ENCODE measurements at places on chromosomes 3 and 15. TPM values are rescaled to one million over a fixed set of nuclear protein-coding genes. Genes with fewer than 3 reads are reported as not detected.

LMLN gene
- 4.7 TPM for total RNA-seq

GRCh38 chr3:159854500-159855124 lies 134.0 kb upstream of the IL12A start:
- DNase-seq = no peak

DNA sequence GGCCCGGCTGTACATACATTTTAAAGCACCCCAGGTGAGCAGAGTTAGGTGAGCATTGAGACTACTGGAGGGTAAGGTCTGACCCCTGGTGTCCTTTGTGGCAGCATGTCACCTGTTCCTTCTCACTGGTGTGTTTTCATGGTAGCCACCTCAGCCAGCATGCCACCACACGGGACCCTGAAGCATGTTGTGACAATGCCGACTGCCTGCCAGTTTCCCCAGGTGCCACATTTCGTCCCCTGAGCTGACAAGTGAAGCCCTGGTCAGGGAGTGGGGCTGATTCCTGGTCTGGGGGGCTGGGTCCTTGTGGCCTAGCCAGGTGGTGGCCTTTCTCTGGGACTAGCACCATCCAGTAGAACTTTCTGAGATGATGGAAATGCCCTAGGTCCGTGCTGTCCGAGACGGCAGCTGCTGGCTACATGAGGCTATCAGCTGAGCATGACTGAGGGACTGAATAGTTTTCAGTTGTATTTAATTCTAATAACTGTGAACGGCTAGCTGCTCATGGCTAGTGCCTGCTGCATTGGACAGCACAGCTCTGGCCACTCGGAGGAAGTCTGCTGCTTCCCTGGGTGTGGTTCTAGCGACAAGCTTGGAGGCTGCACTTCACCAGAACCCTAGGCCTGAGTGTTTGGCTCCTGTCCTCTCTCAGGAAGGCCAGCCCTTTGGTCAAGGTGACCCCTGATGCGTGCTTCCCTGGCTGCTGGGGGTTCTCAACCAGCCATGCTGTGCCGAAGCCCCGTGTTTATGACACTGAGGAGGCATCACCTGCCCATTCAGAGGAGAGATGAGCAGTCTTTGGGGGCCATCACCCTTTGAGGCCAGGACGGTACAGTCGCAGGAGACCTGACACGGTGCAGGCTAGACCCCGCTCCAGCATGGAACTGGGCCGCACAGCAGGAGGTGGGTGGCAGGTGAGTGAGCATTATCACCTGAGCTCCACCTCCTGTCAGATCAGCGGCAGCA lies 3.9 kb downstream of the C3orf22 start:
- DNase-seq = peak; percentile 31

DNA sequence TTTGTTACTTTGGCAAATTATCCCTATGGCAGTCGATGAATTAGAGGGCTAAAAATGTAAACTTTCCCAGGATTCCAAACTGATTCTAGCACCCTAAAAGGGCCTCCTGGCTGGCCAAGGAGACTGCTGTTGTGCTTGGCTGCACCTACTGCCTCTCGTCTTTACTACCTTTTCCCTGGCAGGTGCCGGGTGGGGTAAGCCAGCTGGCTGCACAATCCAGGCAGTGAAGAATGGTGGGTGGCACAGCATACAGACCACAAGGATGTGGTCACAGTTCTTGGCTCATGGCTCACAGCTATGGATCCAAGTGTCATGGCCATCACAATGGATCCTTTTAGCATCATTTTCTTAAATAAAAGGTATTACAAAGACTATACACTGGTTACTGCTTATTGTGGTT lies 20.7 kb upstream of the SLC25A26 start:
- DNase-seq = no peak

- no peak for DNase-seq
These were observed 52.2 kb downstream of the C3orf85 start for GRCh38 chr3:109188741-109189140.

- no peak for DNase-seq
These were observed 139.2 kb upstream of the MLF1 start for GRCh38 chr3:158431829-158432228.

DNA sequence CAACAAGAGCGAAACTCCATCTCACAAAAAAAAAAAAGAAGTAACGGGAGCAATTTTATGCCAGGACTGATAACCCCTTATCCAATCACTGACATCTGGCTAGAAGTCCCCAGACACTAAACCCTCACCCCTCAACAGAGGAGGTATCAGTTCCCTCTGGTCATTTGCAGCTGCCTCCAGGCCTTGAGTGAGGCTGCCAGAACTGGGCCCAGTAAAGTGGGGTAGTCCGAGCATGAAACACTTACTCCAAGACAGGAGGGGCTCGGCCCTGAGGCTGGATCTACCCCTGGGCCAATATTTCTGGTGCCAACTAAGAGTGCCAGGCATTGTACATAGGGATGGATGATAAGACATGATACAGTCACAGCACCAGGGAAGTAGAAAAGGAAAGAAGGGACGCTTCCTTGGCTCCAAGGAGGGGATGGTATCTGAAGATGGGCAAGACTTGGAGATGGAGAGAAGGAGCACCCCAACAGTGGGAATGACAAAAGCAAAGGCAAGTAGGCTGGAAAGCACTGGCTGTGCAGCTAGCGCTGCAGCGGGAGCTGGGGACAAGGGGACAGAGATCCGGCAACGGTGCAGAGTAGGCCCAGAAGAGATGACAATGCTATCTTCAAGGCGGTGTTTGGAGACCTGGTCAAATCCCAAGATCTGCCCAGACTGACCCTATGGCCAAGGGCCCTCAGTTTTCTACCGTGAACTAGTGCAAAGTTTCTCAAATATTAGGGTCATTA lies 2.2 kb downstream of the XXYLT1 start:
- DNase-seq = no peak

GRCh38 chr15:40940296-40940801 lies 11.2 kb downstream of the DLL4 start:
- DNase-seq = no peak

DNA sequence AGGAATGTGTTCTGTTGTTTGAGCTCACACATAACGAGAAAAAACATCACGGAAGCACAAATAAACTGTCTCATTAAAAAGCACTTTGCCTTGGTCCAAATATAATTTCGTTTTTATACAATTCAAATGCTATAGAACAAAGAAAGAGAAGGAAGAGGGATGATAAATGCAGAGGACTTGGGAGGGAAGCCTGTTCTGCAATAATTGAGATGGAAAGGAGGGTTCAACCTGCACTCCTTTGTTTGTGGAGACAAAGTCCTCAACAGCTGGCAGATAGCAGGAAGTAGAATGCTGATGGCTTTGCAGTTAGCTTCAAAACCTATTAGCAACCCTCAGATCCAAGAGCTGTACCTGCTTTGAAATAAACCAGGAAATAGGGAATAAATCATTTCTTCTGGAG lies 1010.8 kb downstream of the FHIT start:
- peak; percentile 47 for DNase-seq

DNA sequence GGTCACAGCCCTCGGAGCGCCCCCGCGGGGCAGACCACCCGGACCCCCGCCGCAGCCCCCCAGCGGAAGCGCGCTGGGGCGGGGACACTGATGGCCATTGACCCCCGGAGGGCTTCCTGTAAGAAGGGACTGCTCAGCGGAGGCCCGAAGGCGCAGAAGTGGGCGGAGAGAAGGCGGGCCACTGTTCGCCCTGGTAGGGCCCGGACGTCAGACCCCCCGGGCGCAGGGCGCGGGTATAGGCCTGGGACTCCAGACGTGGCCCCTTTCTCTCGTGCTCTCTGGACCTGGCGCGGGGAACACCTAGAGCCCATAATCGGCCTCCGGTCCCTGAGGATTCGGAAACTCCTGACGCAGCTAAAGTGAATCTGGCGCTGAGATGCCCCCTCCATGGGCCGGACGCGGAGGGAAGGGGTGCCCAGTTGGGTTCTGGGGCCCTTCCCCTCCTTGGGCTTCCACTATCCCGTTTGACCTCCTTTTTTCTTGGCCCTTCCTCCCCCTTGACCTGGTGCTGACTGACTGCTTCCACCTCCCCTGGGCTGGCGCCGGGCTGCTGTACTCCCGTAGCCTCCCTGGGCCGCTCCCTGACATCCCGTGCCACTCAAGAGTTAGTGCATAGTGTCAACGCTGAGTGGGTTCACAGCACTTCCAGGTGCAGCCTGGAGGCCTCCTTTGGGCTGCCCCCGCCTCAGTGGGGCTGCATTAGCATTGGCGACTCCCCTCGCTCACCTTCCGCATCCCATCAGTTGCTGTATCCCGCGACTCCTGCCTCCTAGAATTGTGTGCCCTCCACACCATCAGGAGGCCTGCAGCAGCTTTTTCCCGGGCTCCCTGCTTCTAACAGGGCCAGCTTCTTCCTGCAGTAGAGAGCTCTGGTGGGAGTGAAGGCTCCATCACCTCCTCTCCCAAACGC lies 694 bp downstream of the ABTB1 start:
- peak; percentile 74 for DNase-seq

GRCh38 chr3:126019683-126020082 lies 50.7 kb downstream of the ROPN1B start:
- no peak for DNase-seq

Data from Peyer's patch (tissue), 4 donors.